CD4-positive, CD25-positive, alpha-beta regulatory T cell (primary cell): ENCODE measurements at places on chromosomes 1 and 21. TPM values are rescaled to one million over a fixed set of nuclear protein-coding genes. Genes with fewer than 3 reads are reported as not detected.

The MRPL55 gene
- total RNA-seq: 62.5 TPM

The OR2L5 gene
- not detected for total RNA-seq

DNA sequence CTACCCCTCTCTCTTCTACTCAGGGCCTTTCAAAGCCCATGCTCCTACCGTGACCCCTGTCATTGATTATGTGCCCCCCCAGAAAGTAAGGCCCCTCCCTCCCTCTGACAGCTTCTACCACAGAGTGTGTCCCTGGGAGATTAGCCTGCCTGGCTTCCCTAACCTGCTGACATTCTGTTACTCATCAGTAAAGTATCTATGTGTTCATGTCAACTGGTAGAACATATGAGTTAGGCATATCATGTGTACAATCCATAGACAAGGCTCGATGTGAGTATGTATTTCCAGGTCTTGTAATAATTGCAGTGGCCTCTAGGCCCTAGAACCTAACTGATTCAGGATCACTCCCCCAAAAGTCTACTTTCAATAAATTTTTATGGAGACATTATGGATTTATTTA is 120.0 kb downstream of the GIPC2 start:
- no peak for DNase-seq
- H3K4me1 ChIP-seq: no peaks in the 10 kb centered on the region
- no peak overlapping the region for H3K4me3 ChIP-seq
- no peak overlapping the region for H3K27ac ChIP-seq

DNA sequence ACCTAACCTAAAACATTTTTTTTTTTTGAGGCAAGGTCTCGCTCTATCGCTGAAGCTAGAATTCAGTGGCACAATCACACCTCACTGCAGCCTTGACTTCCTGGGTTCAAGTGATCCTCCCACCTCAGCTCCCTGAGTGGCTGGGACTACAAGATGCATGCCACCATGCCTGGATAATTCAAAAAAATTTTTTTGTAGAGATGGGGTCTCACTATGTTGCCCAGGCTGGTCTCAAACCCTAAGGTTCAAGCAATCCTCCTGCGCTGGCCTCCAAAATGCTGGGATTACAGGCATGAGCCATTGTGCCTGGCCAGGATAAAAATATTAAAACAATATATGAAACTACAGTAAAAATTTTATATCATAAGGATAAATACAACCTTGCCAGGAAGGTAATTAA is 4.9 kb downstream of the LIX1L start:
- no peaks in the 10 kb centered on the region for H3K27me3 ChIP-seq
- no peak overlapping the region for H3K4me3 ChIP-seq
- H3K27ac ChIP-seq: no peak overlapping the region
